ENCODE measurements at places on chromosomes 12 and 14. TPM values are rescaled to one million over a fixed set of nuclear protein-coding genes. Genes with fewer than 3 reads are reported as not detected.
A peak's percentile ranks its signal among the peaks of the same experiment; 100 is the strongest.

ZNF641 gene
- 3.5 TPM for total RNA-seq

DDX54 gene
- total RNA-seq = 48.3 TPM

DNA sequence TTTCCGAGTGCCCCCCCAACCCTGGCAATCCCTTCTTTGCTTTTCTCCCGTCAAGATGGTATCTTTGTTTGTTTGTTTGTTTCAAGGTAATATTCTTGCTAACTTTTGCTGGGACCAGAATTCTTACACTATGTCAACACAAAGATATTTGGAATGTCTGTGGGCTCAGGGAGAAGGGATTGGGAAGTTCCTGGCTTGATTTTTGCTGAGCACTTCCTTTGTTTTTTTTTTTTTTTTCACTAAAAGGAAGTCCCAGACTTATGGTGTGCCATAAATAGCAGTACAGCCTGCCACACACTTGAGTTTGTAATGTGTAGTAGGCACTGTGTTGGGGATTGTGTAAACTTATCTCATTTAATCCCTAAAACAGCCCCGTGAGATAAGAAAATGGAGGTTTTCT lies 11.2 kb upstream of the RNU6-7 start:
- no peak for DNase-seq

GRCh38 chr14:91228112-91229004 lies 16.1 kb downstream of the GPR68 start:
- DNase-seq = peak; percentile 60

Data from Caki2 (cell line).